Cardiac muscle cell (in vitro differentiated cells and primary cell): ENCODE measurements at places on chromosomes 11 and 22.

- no peak for DNase-seq
Measured at GRCh38 chr11:111949519-111950426, 12.6 kb downstream of the DIXDC1 start.

GRCh38 chr11:76859708-76860227 is 950 bp upstream of the ACER3 start:
- no peak for DNase-seq

DNA sequence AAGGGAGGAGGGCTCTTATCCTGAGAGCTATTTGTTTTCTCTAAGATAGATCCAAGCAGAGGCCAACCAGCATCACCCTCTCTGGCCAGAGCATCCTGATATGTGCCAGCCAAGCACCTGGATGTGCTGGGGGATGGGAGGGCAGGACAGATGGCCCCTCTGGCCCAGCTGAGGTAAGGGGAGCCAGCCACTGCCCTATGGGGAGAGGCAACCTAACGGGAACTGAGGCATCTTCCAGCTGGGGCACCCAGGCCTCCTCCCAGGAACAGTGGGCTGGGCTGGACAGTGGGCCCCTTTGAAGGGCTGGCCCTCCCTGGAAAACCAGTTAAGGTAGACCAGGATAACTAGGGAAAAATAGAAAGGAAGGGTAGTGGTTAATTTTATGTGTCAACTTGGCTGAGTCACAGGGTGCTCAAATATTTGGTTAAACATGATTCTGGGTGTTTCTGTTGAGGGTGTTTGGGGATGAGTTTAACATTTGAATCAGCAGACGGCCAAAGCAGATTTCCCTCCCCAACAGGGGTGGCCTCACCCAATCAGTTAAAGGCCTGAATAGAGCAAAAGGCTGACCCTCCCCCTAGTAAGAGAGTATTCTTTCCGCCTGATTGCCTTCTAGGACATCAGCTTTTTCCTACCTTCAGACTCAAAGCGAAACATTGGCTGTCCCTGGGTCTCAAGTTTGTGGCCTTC is 595.1 kb downstream of the BUD13 start:
- DNase-seq: no peak

DNA sequence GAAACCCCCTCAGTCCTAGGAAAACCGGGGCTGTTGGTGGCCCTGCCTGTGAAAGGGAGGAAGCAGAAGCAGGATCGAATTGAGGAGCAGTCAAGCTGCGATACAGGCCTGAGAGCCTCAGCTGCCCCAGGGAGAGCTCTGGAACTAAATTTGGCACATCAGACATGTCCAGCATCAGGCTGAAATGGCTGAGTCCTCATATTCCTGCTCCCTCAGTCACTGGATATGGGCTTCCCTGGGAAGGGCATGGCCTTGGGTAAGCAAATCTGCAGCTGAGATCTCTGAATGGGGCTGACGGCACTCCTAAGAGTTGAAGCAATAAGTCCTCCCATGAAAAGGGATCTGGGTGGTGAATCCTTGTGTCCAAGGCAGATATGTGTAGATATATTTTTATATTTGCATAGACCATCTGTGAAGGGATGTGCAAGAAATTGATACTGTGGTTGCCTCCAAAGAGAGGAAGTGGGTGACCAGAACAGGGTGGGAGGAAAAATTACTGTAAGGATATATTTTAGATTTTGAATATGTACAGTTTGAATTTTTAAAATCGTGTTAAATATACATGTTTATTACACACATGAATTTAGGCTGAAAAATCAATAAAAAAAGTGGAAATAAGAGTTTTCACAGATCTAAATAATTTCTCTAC is 45.5 kb downstream of the APIP start:
- no peak for DNase-seq

DNA sequence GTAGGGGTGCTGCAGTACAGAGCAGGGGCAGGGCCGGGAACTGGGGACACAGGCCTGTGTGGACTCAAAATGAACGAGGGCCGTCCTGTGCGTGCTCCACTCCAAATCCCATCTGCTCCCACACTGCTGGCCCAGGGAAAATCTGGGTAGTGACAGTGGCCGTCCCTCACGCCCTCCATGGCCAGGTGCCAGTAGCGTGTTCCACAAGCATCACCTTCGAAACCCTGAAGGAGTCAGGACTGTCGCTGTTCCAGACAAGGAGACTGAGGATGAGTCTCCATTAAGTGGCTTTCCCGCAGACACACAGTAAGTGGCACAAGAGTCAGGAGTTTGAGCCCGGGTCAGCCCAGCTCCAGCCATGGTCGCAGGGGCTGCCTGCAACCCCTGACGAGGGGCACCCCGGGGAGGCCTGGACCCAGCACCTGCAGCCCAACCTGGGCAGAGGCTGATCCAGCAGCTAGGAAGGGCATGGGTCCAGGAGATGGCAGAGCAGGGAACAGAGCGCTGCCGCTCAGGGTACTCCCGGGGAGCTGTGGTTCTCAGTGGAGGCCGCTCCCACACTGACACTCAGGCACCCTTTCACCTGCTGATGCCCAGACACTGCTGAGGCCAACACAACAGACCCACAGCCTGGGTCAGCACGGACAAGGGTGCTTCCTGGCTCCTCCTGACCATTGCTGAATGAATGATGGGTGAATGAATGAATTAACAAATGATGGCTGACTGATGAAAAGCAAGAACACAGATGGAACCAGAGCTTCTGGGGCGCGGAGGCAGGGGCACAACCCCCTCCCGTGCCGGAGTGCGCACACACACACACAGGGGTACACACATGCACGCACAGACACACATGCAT is 35.3 kb downstream of the IGF2 start:
- no peak for DNase-seq

DNA sequence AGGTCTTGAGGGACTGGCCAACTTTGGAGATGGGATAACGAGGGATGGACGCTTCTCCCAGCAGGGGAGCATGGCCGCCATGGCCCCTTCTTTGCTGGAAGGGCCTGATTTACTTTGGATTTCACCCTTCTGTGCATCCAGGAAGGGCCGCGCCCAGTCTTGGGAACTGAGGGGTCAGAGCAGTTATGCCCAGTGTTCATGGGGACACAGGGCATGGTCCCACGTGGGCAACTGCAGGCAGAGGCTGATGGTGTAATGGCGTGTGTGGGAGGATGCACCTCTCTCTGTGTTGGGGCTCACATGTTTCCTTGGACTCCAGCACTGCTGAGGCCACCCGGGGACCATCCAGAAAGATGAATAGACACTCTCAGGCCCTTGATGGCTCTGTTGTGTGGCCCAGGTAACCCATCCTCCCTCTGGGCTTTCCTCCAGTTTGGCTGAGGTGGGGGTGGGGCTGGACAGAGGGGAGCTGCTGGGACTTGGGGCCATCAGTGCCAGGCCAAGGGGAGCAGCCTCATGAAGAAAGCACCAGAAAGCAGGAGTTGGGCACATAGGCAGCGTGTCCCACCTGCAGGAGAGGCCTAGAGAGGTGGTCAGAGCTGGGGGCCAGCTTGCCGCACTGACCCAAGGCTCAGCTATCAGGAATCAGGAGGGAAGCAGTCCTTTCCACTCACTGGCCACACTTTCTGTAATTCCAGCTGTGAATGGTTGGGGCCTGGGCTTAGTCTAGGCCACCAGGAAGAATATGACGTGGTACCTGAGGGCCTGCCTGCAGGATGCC is 1033.9 kb downstream of the TBC1D22A start:
- no peak for DNase-seq

DNA sequence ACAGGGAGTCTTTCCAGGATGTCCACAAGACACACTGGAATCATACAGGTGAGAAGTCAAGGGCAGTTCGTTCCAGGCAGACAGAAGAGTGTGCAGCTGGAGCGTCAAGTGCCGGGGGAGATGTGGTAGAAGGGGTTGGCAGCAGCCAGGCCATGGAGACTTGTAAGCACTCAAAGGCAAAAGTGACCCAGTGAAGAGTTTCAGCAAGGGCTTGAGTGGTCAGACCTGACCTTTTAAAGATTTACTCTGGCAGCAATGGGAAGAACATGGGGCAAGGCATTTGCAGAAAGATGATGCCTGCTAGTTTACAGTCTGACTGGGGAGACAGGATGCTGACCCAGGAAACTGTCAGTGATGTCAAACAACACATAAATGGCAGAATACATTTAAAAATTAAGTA is 29.0 kb downstream of the P4HA3 start:
- DNase-seq: no peak

GRCh38 chr11:80900265-80900664 is 1459.4 kb upstream of the TENM4 start:
- DNase-seq: no peak

DNA sequence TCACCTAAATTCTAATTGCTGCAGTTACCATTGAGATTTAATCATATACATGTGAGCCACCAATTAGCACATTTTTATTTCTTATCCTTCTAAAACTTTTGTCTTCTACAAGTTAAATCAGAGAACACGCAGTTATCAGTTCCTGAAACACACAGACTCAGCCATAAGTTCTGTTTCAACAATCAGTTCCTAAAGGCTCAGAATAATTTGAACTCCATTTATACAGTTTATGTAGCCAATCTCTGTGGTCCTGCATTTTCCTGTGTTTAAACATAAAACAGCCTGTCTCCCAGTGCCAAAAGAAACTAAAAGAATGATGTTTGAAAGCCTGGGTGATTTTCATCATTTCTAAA is 2.9 kb downstream of the PLAAT3 start:
- DNase-seq: no peak

DNA sequence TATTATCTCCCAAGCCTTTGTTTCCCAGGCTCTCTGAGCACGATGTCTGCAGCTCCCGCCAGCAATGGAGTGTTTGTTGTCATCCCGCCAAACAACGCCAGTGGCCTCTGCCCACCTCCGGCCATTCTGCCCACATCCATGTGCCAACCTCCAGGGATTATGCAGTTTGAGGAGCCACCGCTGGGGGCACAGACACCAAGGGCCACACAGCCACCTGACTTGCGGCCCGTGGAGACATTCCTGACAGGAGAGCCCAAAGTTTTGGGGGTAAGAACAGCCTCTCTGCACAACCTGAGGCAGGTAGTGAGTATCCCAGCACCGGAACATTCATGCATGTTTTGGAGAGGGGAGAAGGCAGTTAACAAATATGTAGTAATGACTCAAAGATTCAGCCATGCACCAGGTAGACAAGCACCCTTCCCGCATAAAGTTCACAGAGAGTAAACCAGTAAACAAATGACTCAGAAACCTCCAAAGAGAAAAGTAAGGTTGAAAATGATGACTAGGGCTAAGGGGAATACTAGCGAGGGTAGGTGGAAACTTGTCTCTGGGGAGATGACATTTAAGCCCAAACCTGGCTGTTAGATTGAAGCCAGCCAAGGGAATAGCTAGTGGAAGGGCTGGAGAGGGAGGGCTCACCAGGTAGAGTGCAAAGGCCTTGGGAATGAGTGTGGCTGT is 7.2 kb downstream of the MS4A15 start:
- DNase-seq: no peak

GRCh38 chr11:116331381-116331780 is 441.4 kb downstream of the BUD13 start:
- no peak for DNase-seq

- no peak for DNase-seq
Measured at GRCh38 chr11:83508804-83509203, 222.6 kb upstream of the CCDC90B start.
